CD4-positive, alpha-beta T cell treated with Interleukin-6 at 100 ng/mL for 8 hours (primary cell): ENCODE measurements at places on chromosomes 4 and X.

- no peak for DNase-seq
Measured at GRCh38 chr4:133618963-133619362, 469.9 kb downstream of the PCDH10 start.

GRCh38 chr4:31370866-31371465 is 650.8 kb downstream of the PCDH7 start:
- no peak for DNase-seq

DNA sequence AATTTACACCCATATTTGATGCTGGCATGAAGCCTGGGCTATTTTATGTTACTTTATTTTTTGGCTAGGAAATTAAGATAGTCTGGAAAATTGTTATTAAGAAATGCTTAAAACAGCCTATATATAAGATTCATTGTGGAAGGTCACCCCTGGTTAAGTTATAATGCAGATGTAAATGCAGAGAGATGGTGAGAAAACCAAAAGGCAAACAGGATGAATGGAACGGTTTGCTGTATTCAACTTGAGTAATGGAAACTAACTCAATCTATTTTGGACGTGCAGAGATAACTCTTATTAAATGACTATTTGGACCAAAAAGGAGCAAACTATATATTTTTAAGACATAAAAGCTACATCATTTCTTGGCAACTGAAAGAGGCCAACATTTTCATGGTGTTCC is 446.3 kb upstream of the FRG1 start:
- DNase-seq, result no peak

GRCh38 chrX:7158468-7158990 is 10.6 kb upstream of the PUDP start:
- no peak for DNase-seq

GRCh38 chr4:40405193-40405592 is 70.1 kb downstream of the CHRNA9 start:
- DNase-seq, result no peak

DNA sequence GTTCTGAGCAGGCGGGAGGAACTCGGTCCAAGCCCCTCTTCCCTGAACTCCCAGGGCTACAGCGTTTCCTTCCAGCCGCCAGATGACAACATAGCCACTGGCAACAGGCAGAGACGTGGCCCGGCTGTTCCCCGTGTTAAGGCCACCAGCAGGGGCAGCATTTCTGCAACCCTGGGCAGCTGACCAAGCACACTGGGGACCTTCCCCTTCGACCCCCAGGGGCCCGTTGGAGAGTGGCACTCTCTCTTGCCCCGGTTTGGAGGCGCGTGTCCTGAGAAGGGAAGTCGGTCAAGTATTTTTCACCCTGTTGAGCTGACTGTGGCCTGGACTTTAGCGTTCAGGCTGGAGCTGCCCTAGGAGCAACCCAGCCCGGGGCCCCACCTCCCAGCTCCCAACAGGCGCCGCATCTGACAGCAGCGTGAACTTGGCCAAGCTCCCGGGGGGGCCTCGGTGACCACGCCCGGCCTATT is 37.6 kb downstream of the ZBTB49 start:
- DNase-seq, result no peak
